ENCODE measurements at places on chromosomes 2 and 18.

GRCh38 chr2:898319-898718, 52.3 kb upstream of the SNTG2 start:
- no peak for DNase-seq

DNA sequence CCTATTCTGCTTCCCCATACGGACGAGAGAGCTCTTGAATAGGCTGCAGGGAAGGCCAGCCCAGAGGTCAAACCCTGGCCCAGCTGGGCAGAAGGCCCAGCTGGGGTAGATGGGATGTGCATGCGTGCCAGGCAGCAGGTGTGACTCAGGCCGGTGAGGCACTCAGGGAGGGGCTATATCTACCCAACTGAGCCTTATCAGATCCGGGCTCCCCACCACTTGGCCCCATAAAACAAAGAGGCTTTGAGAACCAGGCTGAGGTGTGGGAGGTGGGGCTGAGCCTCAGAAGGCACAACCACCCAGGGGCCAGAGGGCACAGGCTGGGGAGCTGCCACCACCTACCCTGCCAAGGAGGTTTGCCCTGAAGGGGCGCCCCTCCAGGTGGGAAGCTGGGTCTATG, 8.0 kb upstream of the CFAP65 start:
- no peak for DNase-seq

GRCh38 chr2:230671117-230671516, 41.5 kb upstream of the CAB39 start:
- no peak for DNase-seq

GRCh38 chr2:70574618-70575017, 21.0 kb upstream of the TGFA start:
- DNase-seq, result no peak

DNA sequence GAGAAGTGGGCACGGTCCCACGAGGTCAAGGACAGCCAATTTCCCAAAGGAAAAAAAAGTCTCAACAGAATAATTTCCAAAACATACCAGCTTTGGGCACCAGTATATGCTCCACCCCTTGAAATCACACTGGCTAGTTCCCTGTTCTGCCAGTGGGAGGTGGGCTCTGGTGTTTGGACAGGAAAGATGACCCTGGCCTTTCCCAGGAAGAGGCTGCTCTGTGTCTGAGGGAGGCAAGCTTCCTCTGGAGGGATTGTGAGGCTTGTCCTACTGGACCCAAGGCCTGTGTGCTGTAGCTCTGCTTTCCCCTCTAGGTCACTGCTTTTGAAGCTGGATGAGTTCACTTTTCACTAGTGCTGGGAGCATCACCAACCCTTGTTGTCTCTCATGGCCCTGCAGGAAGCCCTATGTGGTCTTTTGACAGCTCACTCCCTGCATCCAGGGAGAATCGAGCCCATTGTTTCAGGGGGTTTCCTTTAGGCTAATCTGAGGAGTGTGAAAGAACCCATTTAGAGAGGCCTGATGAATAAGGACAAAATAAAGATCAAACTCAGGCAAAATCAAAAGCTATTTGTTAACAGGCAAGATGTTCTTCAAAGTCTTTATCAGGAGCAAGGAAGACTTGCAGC, 36.3 kb downstream of the CXCR4 start:
- no peak for DNase-seq

All from stimulated activated CD4-positive, alpha-beta T cell treated with anti-CD3 and anti-CD28 coated beads, Interleukin-2, amount 100 ng/mL, for 24 hours (primary cell).